Activated B cell treated with CpG ODN at 0.5 μM for 24 hours (primary cell): ENCODE measurements at places on chromosomes 7 and 10.

DNA sequence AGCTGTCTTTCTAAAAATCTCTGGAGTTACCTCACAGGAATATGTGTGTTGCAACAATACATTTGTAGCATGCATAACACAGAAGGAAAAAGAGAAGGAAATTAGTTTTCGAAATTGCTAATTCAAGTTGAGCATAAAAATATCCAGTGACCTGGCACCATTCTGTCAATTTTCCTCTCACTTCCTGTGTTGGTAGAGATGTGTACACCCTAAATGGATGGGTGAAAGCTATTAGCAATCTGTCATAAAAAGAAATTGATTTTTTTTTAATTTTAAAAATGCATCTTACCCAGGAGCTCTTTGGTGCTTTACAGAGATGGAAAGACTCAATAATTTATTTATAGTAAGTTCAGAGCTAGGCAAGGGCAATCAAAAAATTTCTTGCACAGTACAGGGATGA, 333.3 kb upstream of the TMEM229A start:
- DNase-seq, result no peak
- no peaks in the 10 kb centered on the region for H3K27me3 ChIP-seq
- no peaks in the 10 kb centered on the region for H3K4me1 ChIP-seq
- no peak overlapping the region for H3K27ac ChIP-seq
- no peaks in the 10 kb centered on the region for H3K36me3 ChIP-seq
- H3K4me3 ChIP-seq, result no peak overlapping the region

- DNase-seq, result no peak
- H3K27ac ChIP-seq, result peak overlapping the region; percentile 73
- peak overlapping the region; percentile 88 for H3K4me3 ChIP-seq
- H3K4me1 ChIP-seq, result peaks cover 59% of the 10 kb centered on the region
Observed at GRCh38 chr10:35335133-35336083, 901 bp upstream of the CCNY start.

- H3K27ac ChIP-seq, result no peak overlapping the region
- no peaks in the 10 kb centered on the region for H3K27me3 ChIP-seq
- H3K4me3 ChIP-seq, result no peak overlapping the region
- no peaks in the 10 kb centered on the region for H3K36me3 ChIP-seq
Observed at GRCh38 chr7:85620936-85621685, 434.3 kb upstream of the SEMA3D start.

DNA sequence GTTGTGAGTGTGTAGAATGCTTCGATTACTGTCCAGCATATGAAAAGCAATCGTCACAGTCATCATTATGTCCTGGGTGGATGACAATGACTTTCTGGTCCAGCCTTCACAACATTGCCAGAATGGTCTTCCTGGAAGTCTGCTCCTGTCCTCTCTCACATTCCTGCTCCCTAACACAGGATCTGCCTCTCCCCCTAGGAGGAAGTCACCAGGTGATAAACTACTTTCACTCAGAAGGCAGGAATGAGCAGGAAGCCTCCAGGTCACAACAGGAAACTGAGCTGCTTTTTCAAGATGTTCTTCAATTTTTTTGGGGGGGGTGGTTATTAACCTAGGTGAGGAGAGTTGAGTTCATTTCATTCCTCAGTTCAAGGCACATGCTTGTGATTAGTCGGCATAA, 13.6 kb upstream of the GPNMB start:
- H3K36me3 ChIP-seq, result no peaks in the 10 kb centered on the region
- no peak overlapping the region for H3K4me3 ChIP-seq
- no peak overlapping the region for H3K27ac ChIP-seq
- H3K4me1 ChIP-seq, result no peaks in the 10 kb centered on the region

GRCh38 chr7:16051561-16052255, 365.2 kb upstream of the MEOX2 start:
- no peaks in the 10 kb centered on the region for H3K36me3 ChIP-seq
- DNase-seq, result no peak
- no peak overlapping the region for H3K27ac ChIP-seq
- H3K4me1 ChIP-seq, result no peaks in the 10 kb centered on the region
- H3K27me3 ChIP-seq, result no peaks in the 10 kb centered on the region

DNA sequence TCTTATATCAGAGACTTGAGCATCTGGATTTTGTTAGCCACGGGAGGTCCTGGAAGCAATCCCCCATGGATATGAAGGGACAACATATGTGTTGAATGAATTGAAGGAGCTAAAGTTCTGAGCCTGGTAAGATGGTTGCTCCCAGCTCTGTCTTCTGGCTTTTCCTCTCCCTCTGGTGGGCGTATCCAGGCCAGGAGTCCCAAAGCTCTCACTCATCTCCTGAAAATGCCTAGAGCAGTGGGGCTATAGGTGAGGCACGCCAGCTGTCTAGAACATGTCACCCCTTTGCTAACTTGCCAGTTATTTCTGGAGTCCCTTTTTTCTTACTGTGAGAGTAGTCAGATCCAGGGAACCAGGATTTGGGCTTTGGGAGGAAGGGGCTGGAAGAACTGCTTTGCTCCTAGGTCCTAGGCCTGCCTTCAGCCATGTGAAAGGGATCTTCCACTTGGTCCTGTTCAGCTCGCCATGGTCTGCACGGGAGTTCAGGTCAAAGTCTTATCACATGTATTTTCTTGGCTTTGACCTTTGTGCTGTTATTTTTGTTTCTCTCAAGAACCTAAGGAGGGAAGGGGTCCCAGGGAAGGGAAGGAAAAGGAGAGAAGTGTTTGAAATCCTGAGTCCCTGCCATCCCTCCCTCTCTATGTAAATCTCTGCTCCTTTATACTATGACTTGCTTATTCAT, 73.6 kb downstream of the MINPP1 start:
- no peaks in the 10 kb centered on the region for H3K36me3 ChIP-seq
- H3K4me3 ChIP-seq, result no peak overlapping the region
- DNase-seq, result no peak
- no peaks in the 10 kb centered on the region for H3K4me1 ChIP-seq
- H3K27ac ChIP-seq, result no peak overlapping the region

DNA sequence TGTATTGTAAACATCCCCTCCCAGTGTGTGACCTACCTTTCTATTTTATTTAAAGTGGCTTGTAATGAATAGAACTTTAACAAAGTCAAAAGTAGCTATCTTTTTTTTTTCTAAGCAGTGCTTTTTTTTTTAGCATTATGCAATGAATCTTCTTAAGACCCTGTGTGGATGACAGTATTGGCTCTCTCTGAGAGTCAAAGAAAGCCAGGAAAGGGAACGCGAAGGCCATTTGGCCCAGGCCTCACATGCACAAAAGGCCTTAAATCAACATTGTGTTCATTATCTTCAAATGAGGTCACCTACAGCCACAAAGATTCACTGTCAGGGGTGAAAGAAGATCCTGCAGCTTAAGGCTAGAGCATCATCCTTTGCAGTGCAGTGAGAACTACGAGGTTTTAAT, 721.5 kb downstream of the GRID1 start:
- no peak overlapping the region for H3K4me3 ChIP-seq
- no peak overlapping the region for H3K27ac ChIP-seq
- no peaks in the 10 kb centered on the region for H3K36me3 ChIP-seq

GRCh38 chr10:123885406-123886170, 6.0 kb downstream of the CPXM2 start:
- DNase-seq, result no peak
- H3K4me1 ChIP-seq, result no peaks in the 10 kb centered on the region

DNA sequence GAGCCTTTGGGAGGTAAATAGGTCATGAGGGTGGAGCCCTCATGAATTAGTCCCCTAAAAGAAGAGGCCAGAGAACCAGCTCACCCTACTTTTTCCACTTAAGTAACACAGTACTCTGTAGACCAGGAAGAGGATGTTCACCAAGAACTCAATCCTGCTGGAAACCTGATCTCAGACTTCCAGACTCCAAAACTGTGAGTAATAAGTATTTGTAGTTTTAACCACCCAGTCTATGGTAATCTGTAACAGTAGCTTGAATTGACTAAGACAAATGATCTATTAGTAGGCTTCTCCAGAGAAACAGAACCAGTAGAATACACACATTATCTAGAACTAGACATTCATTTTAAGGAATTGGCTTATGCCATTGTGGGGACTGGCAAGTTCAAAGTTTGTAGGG, 51.5 kb downstream of the ANKMY2 start:
- no peak overlapping the region for H3K4me3 ChIP-seq
- H3K27ac ChIP-seq, result no peak overlapping the region
- H3K27me3 ChIP-seq, result no peaks in the 10 kb centered on the region
- no peak for DNase-seq
- peaks cover 6% of the 10 kb centered on the region for H3K36me3 ChIP-seq

- no peaks in the 10 kb centered on the region for H3K36me3 ChIP-seq
- no peak overlapping the region for H3K27ac ChIP-seq
- H3K27me3 ChIP-seq, result no peaks in the 10 kb centered on the region
- no peaks in the 10 kb centered on the region for H3K4me1 ChIP-seq
Observed at GRCh38 chr7:50853311-50853710, 70.6 kb upstream of the GRB10 start.

DNA sequence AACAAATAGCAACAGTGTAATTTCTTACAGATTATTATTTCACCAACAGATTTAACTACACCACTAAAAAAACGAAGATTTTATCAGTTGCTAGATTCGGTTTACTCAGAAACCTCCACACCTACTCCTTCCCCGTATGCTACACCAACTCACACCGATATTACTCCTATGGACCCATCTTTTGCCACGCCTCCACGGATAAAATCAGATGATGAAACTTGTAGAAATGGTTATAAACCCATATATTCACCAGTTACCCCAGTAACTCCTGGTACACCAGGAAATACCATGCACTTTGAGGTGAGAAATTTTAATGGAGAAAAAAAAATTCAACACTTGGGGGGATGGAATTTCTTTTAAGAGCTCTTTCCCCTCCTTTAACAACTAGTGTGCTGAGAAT, 92.5 kb downstream of the KMT2E start:
- peaks cover 7% of the 10 kb centered on the region for H3K4me1 ChIP-seq
- no peaks in the 10 kb centered on the region for H3K27me3 ChIP-seq
- no peak for DNase-seq
- H3K27ac ChIP-seq, result no peak overlapping the region

DNA sequence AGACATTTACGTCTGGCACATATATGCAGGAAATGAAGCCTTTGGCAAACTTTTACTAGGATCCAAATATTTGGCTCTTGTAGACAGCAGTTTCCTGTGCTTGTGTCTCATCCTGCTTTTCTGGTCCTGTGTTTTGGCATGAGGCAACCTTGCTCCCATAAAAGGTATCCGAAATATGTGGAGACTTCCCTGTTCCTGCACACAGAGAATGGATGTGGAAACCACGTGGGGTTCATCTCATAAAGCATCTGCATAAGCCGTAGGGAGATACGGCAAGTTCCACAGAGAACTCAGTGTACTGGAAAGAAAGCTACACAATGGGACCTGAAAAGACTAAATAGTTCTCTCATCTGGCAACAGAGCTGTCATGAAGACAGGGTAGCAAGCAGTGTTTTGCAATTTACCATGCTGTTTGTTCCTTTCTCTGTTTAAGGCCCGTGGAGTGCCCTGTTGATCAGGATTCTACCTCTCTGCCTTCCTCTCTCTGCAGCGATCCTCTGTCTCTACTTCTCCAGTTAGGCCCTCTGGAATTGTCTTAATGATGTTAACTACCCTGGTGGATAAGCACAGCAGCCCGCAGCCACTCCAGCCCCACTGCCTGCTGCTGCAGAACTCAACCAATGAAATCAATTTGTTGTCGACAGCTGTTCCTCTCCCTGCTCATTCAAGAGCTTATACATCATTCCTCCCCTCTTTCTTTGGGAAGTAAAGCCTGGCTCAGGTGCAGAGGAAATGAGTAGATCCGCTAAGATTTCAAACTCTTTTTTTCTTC, 293.6 kb downstream of the CSTF2T start:
- no peak overlapping the region for H3K4me3 ChIP-seq
- H3K36me3 ChIP-seq, result no peaks in the 10 kb centered on the region
- no peak for DNase-seq
- H3K27ac ChIP-seq, result no peak overlapping the region
- no peaks in the 10 kb centered on the region for H3K4me1 ChIP-seq

GRCh38 chr10:32197423-32197822, 141.2 kb upstream of the KIF5B start:
- peaks cover 2% of the 10 kb centered on the region for H3K27me3 ChIP-seq
- H3K36me3 ChIP-seq, result no peaks in the 10 kb centered on the region
- no peak overlapping the region for H3K27ac ChIP-seq
- no peak overlapping the region for H3K4me3 ChIP-seq
- DNase-seq, result no peak

GRCh38 chr7:78649976-78650375, 803.5 kb downstream of the MAGI2 start:
- no peak overlapping the region for H3K27ac ChIP-seq
- no peak for DNase-seq
- no peaks in the 10 kb centered on the region for H3K4me1 ChIP-seq
- H3K4me3 ChIP-seq, result no peak overlapping the region
- H3K27me3 ChIP-seq, result no peaks in the 10 kb centered on the region

DNA sequence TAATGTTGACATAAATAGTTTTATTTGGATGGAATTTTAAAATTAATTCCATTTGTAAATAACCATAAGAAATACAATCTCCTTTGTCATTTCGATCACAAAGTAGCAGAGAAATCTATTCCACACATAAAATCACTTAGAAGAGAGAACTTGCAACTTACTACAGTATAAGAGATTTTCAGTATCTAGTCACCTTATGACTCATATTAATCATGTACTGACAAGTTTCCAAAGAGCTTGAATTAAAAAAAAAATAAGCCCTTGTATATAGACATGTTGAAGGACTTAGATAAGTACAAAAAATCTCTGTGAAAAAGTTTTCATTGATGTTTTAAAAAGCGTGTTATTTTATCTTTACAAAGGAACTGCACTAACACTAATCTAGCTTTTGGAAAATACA, 207.1 kb upstream of the ETV1 start:
- no peaks in the 10 kb centered on the region for H3K27me3 ChIP-seq
- H3K4me1 ChIP-seq, result no peaks in the 10 kb centered on the region
- H3K36me3 ChIP-seq, result no peaks in the 10 kb centered on the region
- H3K4me3 ChIP-seq, result no peak overlapping the region

- H3K27ac ChIP-seq, result no peak overlapping the region
- H3K4me1 ChIP-seq, result peaks cover 41% of the 10 kb centered on the region
- peaks cover 7% of the 10 kb centered on the region for H3K36me3 ChIP-seq
- H3K4me3 ChIP-seq, result peak overlapping the region; percentile 44
Observed at GRCh38 chr7:74292757-74293576, 3.8 kb downstream of the CLIP2 start.

GRCh38 chr7:27160546-27161213, 4.2 kb upstream of the HOXA7 start:
- peak overlapping the region; percentile 75 for H3K4me3 ChIP-seq
- H3K4me1 ChIP-seq, result peaks cover 31% of the 10 kb centered on the region
- peaks cover 72% of the 10 kb centered on the region for H3K27me3 ChIP-seq
- H3K36me3 ChIP-seq, result no peaks in the 10 kb centered on the region
- H3K27ac ChIP-seq, result no peak overlapping the region

GRCh38 chr10:11154333-11154732, 136.7 kb downstream of the CELF2 start:
- no peaks in the 10 kb centered on the region for H3K36me3 ChIP-seq
- H3K27me3 ChIP-seq, result no peaks in the 10 kb centered on the region
- peak overlapping the region; percentile 24 for H3K4me3 ChIP-seq
- H3K4me1 ChIP-seq, result peaks cover 80% of the 10 kb centered on the region
